Globus pallidus (tissue), 1 donor: ENCODE measurements at places on chromosomes 5 and 9.

DNA sequence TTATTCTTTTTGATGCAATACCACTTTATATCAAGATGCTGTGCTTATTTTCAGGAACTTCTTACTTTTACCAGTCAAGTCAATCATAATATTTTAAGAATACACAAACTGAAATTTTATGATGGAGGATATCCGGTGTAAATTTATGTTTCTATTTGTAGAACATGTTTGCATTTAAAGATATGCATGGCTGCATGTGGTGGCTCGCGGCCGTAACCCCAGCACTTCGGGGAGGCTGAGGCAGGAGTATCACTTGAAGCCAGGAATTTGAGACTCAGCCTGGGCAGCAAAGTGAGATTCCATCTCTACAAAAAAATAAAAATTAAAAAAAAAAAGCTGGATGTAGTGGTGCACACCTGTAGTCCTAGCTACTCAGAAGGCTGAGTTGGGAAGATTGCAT, 73.5 kb upstream of the ALDH1A1 start:
- no peak for DNase-seq

DNA sequence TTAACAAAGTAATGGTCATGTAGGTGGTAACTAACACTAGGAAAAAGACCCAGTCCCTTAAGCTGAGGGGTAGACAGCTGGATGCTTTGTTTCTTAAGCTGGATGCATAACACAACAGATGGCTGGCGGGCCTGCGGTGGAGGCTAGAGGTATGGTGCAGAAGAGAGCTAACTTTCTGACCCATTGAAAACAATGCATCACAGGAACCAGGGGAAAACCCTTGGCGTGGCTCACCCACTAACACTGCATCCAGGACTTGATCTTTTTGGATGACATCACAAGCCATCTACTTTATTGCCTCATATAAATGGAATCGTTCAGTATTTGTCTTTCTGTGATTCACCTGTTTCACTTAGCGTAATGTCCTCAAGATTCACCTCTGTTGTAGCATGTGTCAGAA, 138.7 kb downstream of the AUH start:
- no peak for DNase-seq

DNA sequence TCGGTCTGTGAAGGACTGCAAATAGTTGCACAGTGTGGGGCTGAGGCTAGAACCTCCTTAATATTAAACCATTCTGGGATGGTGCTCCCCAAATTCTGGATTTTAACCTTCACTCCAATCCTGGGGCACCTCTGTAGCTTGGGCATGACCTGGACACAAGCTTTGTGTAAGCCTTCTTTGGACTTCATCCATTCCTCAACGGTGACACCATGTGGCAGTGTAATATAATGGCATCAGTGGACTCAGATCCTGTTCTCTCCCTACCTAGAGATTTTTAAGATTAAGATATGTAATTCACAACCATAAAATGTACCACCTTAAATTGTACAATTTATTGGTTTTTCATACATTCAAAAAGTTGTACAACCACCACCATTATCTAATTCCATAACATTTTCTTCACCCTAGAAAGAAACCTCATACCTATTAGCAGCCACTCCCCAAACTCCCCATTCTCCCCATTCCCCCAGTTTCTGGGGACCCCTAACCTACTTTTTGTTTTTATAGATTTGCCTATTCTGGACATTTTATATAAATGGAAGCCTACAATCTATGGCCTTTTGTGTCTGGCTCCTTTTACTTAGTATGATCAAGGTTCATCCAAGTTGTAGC, 4.8 kb upstream of the PLGRKT start:
- DNase-seq, result peak; percentile 71

DNA sequence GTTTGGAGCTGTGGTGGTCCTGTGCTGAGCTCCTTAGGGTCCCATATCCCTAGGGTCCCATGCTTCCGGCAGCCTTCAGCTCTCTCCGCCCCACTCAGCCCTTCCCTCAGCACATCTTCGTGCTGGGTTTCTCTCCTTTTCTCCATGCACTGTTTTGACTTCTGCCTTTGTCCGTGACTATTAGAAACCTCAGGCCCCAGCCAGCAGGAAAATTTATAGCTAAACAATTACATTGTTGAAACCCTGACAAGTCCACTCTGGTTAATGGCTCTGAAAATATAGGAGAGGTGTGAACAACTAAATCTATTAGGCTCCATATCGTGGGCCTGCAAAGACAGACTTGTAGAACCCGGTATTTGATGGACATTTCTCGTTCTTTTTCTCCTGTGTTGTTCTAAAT, 523.7 kb downstream of the CCDC171 start:
- no peak for DNase-seq

DNA sequence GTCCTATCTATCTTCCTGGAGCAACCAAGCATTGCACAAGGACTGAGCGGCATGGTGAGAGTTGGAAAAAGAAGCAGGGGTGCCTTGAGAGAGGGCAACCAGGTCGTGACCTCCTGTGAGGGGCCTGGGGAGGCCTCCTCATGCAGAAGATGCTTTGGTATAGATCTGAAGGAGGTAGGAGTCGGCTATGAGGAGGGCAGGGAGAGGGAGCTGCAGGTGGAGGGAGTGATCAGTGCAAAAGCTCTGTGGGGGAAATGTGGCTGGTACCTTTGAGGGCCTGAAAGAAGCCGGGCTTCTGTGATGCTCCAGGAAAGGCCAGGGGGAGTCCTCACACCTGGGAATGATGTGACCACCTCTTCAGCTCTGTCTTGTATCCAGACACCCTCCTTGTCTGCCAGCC, 3.6 kb upstream of the SLC25A48 start:
- DNase-seq, result no peak

DNA sequence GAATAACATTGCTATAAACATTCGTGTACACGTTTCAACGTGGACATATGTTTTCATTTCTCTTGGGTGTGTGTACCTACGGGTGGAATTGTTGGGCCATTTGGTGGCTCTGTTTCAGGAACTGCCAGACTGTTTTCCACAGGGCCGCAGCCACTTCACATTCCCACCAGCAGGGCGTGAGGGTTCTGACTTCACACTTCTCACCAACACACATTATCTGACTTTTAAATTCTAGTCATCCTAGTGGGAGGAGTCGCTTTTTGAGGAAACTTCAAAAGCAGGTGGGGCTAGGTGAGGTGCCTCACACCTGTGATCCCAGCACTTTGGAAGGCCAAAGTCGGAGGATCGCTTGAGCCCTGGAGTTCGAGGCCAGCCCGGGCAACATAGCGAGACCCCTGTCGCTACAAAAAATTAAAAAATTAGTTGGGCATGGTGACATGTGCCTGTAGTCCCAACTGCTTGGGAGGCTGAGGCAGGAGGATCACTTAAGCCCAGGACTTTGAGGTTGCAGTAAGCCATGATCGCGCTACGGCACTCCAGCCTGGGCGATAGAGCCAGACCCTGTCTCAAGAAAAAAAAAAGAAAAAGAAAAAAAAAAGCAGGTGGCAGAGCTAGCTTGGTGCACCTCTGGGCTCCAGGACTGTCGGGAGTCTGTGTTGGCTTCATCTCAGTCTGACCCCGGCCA, 28.5 kb downstream of the TSPAN17 start:
- DNase-seq, result no peak

GRCh38 chr5:93993161-93993560, 251.8 kb upstream of the POU5F2 start:
- no peak for DNase-seq

DNA sequence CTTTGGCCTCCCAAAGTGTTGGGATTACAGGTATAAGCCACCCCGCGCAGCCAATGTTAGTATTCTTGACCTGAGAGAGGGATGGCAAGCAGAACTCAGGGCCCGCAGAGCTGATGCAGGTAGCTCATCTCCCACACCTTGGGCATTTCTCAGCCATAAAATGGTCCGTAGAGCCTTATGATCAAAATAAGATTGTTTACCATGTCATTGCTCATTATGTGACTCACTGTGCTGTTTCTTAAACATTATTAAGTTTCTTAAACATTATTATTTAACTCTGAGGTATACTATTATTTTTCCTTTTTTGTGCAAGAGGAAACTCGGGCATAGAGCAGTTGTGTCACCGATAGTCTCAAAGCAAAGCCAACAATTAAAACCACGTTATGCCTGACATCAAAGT, 42.4 kb upstream of the POU4F3 start:
- DNase-seq, result no peak
